ENCODE measurements at places on chromosomes 6 and 20.

DNA sequence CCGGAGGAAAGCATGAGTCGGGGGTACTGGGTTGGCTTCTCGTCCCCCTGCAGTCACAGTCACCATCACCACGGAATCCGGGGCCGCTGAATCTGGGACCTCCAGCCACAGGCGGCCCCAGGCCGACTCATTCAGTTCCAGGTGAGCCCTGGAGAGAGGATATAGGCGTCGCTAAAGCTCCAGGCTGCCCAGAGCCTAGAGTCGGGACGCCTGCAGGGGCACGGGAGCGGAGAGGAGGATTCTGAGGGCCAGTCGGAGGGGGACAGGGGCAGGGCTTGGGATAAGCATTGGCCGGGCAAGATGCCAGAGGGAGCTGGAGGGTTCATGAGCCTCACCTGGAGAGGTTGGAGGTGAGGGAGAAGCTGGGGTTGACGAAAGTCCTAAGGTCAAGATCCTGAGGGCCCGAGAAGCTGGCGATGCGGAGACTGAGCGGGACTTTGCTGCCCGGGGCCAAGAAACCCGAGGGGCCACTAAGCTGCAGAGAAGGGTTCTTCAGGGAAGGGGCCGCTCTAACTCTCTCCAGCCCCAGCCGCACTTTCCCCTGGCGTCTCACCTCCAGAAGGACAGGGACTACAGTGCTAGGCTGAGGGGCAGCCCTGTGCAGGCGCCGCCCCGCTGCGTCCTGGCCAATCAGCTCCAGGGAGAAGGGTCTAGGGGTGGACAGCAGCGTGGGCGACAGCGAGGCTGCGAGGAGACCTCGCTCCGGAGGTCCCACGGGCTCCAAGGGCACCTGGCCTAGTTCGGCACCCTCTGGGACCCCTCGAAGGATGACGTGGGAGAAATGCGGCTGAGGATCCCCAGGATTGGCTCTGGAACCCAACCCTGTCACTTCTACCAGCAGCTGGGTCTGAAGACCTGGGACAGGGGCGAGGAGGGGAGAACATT, 3.7 kb downstream of the SAPCD1 start:
- DNase-seq = no peak

DNA sequence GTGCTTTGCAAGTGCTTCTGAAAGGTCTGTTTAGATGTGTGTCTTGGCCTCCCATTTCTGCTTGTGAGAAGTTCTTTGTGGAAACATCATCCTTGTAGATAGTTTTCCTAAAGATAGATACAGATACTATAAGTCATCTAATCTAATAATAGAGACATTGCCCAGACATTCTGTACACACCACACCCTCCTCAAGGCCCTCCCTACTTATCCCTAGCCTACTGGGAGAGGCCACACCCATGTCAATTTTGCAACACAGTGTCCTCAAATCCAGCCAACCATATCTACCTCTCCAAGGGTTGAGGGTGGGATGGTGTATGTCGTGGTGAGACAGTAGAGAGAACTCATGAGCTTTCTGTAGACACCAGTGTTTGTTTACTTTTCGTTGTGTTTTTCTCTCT, 6.2 kb downstream of the KDM1B start:
- DNase-seq = no peak

DNA sequence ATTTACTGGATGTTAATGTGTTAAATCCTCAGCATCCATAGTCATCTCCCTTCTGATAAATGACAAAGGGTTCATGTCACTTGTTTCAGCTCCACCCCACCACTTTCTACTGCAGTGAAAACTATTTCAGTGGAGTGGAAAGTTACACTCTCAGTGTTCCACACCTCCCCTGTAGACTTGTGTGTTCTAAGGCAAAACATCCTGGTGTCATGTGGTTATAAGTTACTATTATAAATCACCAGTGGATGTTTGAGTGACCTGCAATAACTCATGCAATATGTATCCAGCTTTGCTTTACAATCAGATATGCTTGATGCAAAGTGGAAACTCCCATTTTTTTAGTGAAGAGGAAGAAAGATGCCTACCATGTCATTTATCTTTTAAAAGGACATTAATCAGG, 82.1 kb upstream of the LTV1 start:
- no peak for DNase-seq

DNA sequence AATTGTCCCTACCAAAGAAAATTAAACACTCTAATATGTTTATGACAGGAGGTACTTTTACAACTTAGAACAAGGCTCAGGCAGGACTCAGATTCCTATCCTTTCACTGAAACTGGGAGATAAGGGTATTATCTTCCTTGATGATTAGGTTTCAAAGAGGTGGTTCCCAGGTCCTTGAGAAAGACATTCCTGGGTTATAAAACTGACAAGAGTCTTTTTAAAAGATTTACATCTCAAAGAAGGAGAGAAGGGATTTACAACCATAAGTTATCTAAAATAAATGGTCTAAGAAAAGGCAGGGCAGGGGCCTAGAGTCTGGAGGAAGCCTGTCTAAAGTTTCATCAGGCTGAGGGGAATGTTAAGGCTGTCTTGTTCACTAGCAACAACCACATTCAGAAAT, 1492.5 kb downstream of the HACE1 start:
- DNase-seq = no peak

DNA sequence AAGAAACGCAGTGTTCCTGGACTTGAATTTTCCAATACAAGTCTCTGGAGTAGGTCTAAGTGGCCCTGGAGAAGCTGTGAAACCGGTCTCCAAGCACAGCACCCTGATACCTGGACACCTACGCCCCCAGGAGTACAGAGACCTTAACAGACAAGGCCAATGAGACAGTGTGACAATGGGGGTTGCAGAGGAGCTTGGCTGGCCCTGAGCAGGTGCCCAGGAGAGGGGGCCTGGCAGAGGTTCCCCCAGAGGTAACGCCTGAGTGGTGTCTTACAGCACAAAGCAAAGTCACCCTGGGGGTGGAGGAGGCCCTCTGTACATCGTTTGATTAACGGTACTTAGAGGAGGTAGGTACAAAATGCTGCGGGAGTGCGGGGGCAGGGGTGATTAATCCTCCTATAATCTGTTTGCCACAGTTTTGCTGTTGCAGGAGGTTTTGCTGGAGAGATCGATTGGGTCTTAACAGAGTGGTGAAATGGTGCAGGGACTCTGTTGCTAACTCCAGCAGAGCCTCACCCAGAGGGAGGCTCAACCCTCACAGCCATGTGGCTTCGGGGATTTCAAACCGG, 37.3 kb upstream of the APCDD1L start:
- DNase-seq = no peak

DNA sequence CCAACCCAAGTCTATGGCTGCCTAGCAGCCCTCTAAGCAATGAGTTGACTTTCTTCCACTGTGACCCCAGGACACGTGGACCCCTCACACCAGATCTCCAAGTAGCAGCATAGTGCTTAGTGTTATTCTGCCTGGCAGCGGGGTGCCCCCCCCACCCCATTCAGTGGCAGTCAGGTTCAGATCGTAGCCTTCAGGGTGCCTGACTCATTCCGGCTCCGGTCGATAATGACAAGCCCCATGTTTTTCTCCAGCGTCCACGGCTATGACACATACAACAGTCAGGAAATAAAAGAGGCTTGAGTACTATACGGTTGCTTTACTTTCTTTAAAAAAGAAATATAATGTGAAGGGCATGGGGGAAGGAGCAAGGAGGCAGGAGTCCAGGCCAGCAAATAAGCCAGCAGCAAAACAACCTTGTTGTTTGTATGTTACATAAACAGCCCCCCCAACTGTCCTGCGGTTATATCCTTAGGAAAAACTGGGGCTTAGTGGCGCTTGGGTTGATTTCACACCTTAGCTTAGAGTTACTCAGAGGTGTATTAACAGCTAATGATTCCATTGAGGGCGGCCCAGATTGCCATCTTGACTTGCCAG, 23.1 kb downstream of the GNAS start:
- DNase-seq = no peak

GRCh38 chr20:24834310-24834709, 114.8 kb upstream of the CST7 start:
- no peak for DNase-seq

DNA sequence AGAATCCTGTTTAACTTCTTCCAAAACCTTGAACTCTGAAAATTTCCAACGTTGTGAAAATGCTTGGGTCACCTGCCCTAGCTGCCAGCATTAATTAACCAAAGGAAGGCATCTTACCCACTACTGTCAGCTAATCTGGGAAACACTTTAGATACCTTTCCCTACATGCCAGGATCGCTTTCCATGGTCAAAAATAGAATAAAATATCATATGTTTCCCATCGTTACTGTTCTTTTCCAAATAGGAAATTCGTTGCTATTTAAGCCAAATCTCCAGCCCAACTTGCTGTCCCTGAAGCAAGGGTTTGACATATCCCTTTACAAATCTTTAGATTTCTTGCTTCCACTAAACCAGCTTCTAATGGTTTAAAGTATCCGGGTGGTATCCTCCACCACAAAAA, 157.5 kb downstream of the AIG1 start:
- no peak for DNase-seq

GRCh38 chr6:90288404-90288803, 8.2 kb downstream of the BACH2 start:
- no peak for DNase-seq

- DNase-seq = no peak
Observed at GRCh38 chr6:45115696-45116095, 212.4 kb upstream of the RUNX2 start.

- no peak for DNase-seq
Observed at GRCh38 chr6:152954443-152954842, 28.4 kb downstream of the FBXO5 start.

GRCh38 chr6:4675121-4675520, 101.1 kb upstream of the CDYL start:
- DNase-seq = no peak

GRCh38 chr20:16608277-16608650, 35.0 kb upstream of the KIF16B start:
- DNase-seq = no peak

- DNase-seq = no peak
Observed at GRCh38 chr6:102411796-102412195, 1018.3 kb downstream of the GRIK2 start.

DNA sequence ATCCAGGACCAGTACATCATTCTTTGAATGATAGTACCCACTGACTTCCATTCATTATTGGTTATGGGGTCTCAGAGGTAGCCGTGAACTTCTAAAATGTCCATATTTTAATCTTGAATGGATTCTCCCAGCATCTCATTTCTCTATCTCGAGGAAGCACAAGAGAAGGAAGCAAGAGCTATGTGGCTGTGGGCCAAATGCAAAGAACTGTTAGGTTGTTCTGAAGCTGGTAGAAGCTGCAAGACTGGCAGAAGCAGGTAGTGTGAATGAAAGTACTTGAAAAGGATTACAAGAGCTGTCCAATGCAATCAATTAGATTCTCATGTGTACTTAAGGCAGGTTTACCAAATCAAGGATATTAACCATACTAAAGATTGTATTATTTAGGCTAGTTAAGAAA, 1131.8 kb downstream of the GRIK2 start:
- no peak for DNase-seq

- DNase-seq = no peak
Observed at GRCh38 chr6:906920-907319, 214.0 kb upstream of the EXOC2 start.

DNA sequence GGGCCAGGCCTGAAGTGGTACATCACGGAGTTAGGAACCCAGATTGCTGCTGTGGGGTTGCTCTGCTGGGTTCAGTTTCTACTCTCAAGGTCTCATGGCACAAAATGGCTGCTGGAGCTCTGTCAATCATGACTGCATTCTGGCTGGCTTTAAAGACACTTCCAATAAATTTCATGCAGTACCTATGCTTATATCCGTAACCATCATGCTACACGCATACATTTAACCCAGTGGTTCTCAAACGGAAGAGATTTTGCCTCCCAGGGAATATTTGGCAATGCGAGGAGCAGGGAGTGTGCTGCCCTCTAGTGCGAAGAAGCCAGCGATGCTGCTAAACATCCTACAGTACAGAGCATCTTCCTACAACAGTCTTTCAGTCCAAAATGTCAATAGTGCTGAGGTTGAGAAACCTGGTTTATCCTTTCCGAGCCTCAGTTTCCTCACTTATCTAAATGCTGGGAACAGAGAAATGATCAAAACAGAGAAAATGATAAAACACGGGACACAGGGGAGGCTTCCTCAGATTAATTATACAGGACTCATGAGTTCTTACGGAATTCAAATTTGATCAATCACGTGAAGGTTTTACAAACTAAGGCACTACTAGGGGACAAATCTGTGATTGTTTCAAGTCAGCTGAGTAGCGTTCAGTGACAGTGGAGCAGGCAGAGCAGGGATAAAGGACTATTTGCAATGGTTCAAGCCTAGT, 9.6 kb upstream of the SLC2A10 start:
- DNase-seq = no peak

DNA sequence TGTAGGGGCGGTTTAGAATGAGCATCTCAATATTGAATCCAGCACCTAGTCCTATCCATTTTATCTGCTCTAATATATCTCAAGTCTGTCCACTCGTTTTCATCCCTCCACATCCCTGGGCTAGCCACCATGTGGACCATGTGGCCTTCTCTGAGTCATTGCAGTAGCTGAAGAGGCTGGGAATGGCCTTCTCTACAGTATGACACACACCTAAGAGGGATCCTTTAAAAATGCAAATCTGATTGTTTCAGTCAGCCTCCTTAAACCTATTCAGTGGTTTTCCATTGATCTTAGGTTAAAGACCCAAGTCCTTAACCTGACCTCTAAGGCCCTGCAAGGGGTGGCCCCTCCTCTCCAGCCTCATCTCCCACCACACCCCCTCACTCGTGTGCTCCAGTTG, 9.4 kb downstream of the RING1 start:
- DNase-seq = no peak

GRCh38 chr6:139595183-139595582, 220.7 kb upstream of the CITED2 start:
- DNase-seq = no peak

DNA sequence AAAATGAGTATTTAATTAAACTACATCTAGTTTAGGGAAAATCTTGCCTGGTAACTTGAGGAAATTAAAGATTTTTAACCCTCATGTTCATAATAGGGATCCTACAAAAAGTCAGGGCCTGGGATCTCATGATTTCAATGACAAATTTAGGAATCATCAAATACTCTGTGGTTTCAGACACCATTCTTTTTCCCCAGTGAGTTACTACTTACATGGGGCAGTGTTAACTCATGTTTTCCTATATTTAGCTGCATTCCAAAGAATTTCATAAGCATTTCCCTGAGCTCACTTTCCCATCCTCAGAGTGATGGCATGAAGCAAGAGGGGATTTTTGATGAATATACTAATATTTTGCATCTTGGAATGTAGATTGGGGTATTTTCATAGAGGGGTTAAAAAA, 321.7 kb downstream of the CENPW start:
- DNase-seq = no peak

- no peak for DNase-seq
Observed at GRCh38 chr20:38290829-38291814, 12.8 kb upstream of the BPI start.

- DNase-seq = no peak
Observed at GRCh38 chr20:54228841-54229240, 21.0 kb downstream of the PFDN4 start.

DNA sequence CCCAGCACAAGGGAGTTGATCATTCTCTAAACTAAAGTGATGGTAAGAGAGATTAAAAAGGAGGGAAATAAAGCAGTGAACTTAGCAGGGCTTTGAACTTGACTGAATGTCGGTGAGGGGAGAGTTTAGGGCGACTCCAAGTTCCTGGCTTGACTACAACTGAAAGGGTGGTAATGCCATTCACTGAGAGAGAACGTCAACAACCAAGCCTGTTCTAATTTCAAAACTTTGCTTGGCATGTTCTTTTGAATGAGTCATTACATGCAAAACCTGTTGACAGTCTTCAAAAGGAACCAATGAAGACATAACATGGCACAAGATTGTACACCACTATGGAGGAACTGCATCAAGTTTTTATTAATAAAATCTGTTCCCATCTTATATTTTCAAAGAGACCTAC, 10.3 kb upstream of the MYB start:
- no peak for DNase-seq

- DNase-seq = no peak
Observed at GRCh38 chr20:37759761-37760209, 66.0 kb downstream of the CTNNBL1 start.

Data from NCI-H774 (cell line).